ENCODE measurements at places on chromosomes 7 and 10. TPM values are rescaled to one million over a fixed set of nuclear protein-coding genes. Genes with fewer than 3 reads are reported as not detected.

PDE1C gene
- 8.6 TPM for total RNA-seq

DPCD gene
- 22.4 TPM for total RNA-seq

AGR3 gene
- total RNA-seq: 1.1 TPM

HOXA7 gene
- 10.2 TPM for total RNA-seq

MSS51 gene
- total RNA-seq: 4.1 TPM

TDRD1 gene
- total RNA-seq: 0.06 TPM

CDK1 gene
- total RNA-seq: 27.1 TPM

MYL10 gene
- 8.8 TPM for total RNA-seq

CFTR gene
- 0.99 TPM for total RNA-seq

KCND2 gene
- 1.3 TPM for total RNA-seq

ZNF438 gene
- total RNA-seq: 6.3 TPM

SLC26A5 gene
- total RNA-seq: not detected

LRGUK gene
- 4.7 TPM for total RNA-seq

KIF11 gene
- 12.0 TPM for total RNA-seq

OPALIN gene
- total RNA-seq: not detected

TCF7L2 gene
- 21.4 TPM for total RNA-seq

UNCX gene
- total RNA-seq: 7.5 TPM

EIF3B gene
- 113 TPM for total RNA-seq

EPO gene
- not detected for total RNA-seq

FKBP6 gene
- total RNA-seq: not detected

VSTM2A gene
- total RNA-seq: 1.5 TPM

SPDYE1 gene
- total RNA-seq: not detected

TAS2R41 gene
- not detected for total RNA-seq

NPM3 gene
- total RNA-seq: 47.1 TPM

ANKRD30A gene
- total RNA-seq: not detected

CALHM2 gene
- 21.1 TPM for total RNA-seq

CYP26C1 gene
- total RNA-seq: not detected

PSTK gene
- total RNA-seq: 6.9 TPM

C10orf95 gene
- 0.35 TPM for total RNA-seq

ASAH2 gene
- 1.1 TPM for total RNA-seq

NUTM2E gene
- total RNA-seq: 0.76 TPM

NPSR1 gene
- not detected for total RNA-seq

DPP6 gene
- 48.7 TPM for total RNA-seq
